ENCODE measurements at places on chromosomes 6 and 20.

- DNase-seq = no peak
Observed at GRCh38 chr6:21103626-21104224, 489.8 kb upstream of the SOX4 start.

- DNase-seq = no peak
Observed at GRCh38 chr6:51199733-51200260, 381.1 kb downstream of the TFAP2B start.

DNA sequence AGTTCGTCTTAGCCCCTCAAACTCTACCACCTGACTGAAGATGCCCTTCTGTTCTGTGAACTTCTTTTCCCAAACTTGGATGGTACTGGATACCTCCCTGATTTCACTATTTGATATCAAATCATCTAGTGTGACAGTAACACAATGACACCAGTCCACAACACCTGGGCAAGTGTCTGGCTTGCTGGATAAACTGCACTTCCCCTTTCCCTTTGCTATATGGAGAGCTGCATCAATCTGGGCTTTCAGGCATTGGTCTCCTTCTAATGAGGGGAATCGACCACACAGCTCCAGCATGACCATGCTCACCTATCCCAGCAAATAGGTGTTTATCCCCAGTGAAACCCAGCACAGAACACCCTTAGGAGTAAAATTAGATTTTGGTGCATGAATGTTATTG lies 3.1 kb downstream of the F13A1 start:
- no peak for DNase-seq

- no peak for DNase-seq
Observed at GRCh38 chr6:164838068-164838615, 471.3 kb downstream of the C6orf118 start.

GRCh38 chr20:18055261-18055660 lies 2.5 kb downstream of the OVOL2 start:
- no peak for DNase-seq

- no peak for DNase-seq
Observed at GRCh38 chr6:93571346-93571745, 152.0 kb upstream of the EPHA7 start.

GRCh38 chr6:26067367-26067766 lies 19.9 kb upstream of the HFE start:
- no peak for DNase-seq

GRCh38 chr20:9032758-9033157 lies 36.1 kb upstream of the PLCB4 start:
- no peak for DNase-seq

DNA sequence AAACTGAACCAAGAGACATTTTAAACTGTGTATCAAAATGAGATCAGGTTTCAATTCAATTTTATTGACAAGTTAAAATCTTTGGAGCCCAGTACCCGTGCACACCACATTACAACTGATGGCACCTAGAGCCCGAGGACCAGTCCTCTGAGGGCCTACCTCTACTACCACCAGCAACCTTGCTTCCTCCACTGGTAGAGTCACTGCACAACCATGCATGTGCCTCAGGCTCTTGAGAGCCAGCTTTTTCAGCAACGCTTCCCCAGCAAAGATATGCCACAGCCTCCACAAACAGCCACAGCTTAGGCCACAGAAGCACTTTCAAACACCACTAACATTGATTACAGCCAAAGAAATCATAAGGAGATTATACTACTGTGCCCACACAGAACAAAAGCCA lies 328.6 kb upstream of the RNF217 start:
- DNase-seq = no peak

- DNase-seq = no peak
Observed at GRCh38 chr6:111685058-111685457, 79.4 kb upstream of the TRAF3IP2 start.

- DNase-seq = no peak
Observed at GRCh38 chr20:58175425-58175824, 53.0 kb downstream of the ANKRD60 start.

DNA sequence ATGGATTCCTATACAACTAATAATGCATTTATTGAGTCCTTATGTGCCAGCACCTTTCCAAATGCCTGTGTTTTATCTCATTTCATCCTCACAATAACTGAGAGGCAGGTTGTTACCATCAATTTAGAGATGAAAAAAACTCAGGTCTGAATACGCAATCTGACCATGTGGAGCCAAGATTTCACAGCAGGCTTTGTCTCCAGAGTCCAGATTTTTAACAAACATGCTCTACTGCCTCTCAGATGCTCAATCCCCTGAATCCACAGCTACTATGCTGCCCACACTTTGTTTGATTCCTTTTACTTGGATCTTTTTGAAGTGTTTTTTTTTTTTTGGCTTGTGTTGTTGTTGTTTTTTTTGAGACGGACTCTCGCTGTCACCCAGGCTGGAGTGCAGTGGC lies 46.8 kb downstream of the B4GALT5 start:
- no peak for DNase-seq

DNA sequence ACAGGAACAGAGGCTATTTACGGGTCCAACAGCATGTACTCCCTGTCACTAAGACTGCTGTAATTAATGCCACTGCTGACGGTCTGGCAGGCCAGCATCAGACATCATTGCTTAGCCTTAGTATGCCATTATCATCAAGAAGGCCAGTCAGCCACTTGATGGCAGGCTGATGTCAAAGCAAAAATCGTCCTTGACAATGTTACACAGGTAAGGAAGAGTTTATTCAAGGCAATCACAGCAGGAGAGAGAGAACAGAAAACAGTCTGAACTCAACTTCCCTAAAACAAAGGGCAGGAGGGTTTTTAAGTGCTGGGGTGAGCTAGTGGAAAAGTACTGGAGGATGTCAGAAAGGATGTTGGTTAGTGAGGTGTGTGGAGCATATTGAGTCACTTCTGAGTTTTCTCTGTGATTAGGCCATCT lies 25.1 kb downstream of the FKBP1C start:
- DNase-seq = no peak

DNA sequence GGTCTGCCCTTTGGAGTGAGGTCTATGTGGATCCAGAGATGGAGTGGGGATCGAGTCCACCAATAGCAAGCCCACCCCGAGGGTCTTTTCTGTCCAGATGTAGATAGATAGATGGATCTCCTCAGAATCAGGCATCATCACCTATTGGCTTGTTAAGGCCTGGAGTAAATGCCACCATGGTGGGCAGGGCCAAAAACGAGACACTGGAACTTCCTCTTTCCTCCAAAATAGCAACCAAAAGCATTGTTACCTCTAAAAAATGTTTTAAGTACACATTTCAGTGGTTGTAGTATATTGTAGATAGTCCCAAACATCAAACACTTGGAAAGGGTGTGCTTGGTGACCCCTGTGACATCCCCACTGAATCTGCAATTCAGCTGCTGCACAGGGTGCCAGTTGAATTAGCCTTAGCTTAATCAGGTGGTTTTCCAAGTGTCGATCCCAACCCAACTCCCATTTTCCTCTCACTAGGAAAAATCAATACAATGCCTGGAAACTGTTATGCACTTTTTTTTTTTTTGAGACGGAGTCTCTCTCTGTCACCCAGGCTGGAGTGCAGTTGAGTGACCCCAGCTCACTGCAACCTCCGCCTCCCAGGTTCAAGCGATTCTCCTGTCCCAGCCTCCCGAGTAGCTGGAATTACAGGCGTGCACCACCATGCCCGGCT lies 35.0 kb upstream of the NELFCD start:
- DNase-seq = no peak

- DNase-seq = no peak
Observed at GRCh38 chr6:145885431-145885830, 70.8 kb upstream of the FBXO30 start.

GRCh38 chr20:44581515-44581914 lies 864 bp upstream of the PKIG start:
- no peak for DNase-seq

DNA sequence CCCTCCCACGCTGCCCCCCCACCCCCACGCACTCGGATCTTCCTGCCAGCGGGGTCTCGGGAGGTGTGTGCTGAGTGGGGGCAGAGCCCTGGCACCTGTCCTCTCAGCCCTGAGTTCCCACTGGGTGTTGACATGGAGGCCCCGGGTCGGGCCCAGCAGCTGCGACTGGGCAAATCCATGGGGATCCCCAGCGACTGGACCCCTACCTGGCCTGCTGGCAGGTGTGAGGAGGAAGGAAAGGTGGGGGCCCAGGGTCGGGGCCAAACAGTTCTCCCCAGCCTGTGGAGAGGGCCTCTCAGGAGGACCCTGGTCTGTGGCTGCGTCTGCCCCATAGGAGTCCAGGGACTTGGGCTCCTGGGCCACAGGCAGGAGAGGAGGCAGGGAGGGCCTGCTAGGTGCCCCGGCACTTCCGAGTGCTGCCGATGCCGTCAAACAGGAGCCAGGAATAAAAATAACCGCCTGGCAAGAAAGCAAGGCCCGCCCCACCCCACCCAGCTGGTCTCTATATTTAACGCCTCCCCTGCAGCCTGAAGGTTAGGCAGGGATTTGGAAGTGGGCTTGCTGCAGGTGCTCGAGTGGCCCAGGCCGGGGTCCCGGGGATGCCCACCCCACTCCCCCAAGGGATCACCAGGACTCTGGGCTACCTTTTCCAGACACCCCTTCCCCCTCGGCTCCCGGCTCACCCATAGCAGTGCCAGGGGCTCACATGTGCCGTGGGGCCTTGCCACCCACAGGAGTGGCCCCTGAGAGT lies 1.4 kb upstream of the EEF1A2 start:
- no peak for DNase-seq

- no peak for DNase-seq
Observed at GRCh38 chr6:141532211-141532610, 600.5 kb upstream of the GJE1 start.

DNA sequence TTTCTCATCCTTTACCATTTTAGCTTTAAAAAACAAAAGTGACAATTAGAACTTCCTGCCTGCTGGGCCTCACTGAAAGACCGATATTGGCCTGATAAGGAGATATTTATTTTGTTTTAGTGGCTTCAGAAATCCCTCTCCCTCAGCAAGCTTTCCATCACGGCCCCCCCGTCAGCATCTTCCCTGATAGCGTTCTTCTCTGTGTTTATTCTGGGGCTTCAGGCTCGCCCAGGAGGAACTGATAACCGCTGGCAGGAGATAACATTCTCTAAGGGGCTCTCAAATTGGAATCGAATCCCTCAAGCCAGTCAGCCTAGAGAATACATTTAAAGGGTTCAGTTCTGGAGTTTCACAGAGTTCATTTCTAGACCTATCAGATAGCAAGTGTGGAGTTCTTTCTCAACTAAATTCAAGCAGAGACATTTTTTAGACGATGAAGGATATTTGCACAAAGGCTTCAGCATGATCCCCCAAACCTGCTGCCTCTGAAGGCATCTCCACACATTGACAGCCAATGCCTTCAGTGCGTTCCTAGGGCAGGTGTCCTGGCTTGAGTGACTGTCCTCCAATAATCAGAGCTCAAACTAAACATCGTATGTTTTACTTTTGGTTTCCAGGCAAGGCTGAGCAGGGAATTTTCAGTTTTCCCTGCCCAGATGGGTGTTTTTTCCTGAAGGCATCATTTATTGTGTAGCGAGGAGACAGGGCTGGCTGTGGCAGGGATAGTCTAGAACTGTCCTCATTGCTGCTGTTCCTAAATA lies 17.0 kb downstream of the PRDM1 start:
- no peak for DNase-seq

- DNase-seq = no peak
Observed at GRCh38 chr6:2034256-2034655, 211.1 kb downstream of the GMDS start.

GRCh38 chr20:38633577-38634093 lies 32.0 kb downstream of the ARHGAP40 start:
- peak; percentile 40 for DNase-seq

DNA sequence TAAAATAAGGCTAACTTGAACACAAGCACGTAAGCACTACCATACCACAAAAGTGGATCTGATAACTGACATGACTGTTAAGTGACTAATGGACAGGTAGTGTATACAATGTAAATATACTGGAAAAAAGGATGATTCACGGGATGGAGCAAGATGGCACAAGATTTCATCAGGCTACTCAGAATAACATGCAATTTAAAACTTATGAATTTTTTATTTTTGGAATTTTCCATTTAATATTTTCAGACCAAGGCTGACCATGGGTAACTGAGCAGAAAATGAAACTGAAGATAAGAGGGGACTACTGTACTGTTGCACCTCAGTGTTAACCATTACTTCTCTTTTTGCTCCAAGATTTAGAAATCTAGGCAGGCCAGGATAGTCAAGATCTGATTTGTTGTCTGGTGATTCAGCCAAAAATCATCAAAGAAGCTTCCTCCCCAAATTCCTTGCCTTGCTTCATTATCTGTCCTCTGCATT lies 45.4 kb downstream of the TPBG start:
- no peak for DNase-seq

GRCh38 chr20:49292010-49292409 lies 14.2 kb upstream of the ZNFX1 start:
- DNase-seq = no peak

- no peak for DNase-seq
Observed at GRCh38 chr20:41201760-41202159, 64.4 kb downstream of the PLCG1 start.

DNA sequence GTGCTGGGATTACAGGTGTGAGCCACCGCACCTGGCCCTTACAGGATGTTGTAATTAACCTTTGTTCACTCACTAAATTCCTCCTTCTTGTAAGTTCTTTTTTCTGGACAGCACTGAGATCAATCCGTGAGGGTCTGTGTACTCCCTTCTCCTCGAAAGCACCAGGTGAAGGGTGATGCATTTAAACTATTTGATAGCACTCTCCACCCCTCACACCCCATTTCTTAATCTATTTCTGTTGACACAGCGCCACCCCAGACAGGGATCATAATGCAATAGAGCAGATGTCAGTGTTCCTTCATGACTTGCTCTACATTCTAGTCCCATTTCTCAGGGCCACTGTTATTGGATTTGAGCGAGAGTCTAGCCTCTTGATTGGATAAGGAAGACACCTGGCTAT lies 46.3 kb downstream of the PPP1R14C start:
- DNase-seq = no peak

- DNase-seq = no peak
Observed at GRCh38 chr6:1382331-1382882, 7.0 kb upstream of the FOXF2 start.

DNA sequence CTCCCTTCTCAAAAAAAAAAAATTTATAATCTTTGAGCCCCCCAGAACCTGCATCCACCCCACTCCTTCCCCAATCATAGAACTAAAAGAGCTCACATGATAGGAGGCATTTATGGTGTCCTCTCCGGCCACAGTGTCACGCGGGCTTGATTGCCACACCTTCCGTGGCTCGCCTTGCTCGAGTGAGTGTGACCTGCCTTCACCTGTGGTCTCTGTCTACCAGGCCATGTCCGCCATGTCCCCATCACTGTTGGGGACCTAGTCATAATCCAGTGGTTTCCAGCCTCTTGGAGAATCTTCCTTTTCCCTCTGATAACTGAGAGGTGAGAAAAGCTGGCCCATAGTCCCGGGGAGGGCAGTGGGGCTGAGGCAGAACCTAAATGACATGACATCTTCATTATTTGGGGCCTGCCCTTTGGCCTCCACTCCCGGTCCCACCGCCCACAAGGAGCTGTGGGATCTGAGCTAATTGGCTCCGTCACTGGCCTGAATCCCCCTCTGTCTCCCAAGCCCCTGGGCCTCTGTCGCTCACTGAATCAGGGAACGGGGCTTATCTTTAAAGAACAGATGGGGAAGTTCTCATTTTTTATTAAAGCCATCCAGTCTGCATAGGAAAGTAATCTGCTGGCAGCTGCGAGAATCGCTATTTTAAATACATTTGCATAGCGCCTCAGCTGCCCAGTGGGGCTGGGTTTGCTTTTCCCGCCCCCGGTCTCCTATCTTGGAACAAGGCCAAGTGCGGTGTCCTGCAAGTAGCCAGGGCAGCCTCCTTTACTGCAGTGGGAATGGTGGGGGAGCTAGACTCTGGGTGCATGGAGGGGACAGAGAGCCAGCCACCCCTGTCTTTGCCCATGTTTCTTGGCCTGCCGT lies 197.6 kb upstream of the PMEPA1 start:
- DNase-seq = no peak

- no peak for DNase-seq
Observed at GRCh38 chr6:45626087-45626891, 248.6 kb upstream of the SUPT3H start.

GRCh38 chr20:63915471-63915870 lies 20.5 kb downstream of the DNAJC5 start:
- no peak for DNase-seq

Measured in NCI-H446 treated with DMSO at 0.1 percent for 48 hours (cell line).